Neural progenitor cell (in vitro differentiated cells): ENCODE measurements at places on chromosomes 1 and 21. TPM values are rescaled to one million over a fixed set of nuclear protein-coding genes. Genes with fewer than 3 reads are reported as not detected.
A peak's percentile ranks its signal among the peaks of the same experiment; 100 is the strongest.

DNA sequence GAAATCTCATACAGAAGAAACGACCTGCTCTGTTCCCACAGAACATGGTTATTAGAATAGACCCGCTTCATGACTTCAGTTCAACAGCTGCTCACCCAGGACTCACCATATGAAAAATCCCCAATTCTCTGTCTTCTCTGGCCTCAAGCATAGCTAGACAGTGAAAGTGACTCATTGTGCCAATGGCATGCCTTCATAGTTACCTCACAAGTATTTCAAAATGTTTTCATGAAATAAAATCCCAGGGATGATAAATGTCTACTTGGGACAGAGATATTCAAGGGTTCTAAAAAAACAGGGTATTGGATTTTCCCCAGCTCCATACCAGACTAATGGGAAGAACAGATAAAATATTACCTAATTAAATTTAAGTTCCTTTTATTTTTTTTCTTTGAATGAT is 82.3 kb downstream of the NOTCH2 start:
- DNase-seq: no peak

- DNase-seq: no peak
Observed at GRCh38 chr1:74654708-74655107, 18.9 kb downstream of the ERICH3 start.

The CHI3L2 gene
- not detected in 2 replicates for total RNA-seq

- no peak for DNase-seq
Observed at GRCh38 chr1:53598966-53599365, 139.8 kb downstream of the DMRTB1 start.

DNA sequence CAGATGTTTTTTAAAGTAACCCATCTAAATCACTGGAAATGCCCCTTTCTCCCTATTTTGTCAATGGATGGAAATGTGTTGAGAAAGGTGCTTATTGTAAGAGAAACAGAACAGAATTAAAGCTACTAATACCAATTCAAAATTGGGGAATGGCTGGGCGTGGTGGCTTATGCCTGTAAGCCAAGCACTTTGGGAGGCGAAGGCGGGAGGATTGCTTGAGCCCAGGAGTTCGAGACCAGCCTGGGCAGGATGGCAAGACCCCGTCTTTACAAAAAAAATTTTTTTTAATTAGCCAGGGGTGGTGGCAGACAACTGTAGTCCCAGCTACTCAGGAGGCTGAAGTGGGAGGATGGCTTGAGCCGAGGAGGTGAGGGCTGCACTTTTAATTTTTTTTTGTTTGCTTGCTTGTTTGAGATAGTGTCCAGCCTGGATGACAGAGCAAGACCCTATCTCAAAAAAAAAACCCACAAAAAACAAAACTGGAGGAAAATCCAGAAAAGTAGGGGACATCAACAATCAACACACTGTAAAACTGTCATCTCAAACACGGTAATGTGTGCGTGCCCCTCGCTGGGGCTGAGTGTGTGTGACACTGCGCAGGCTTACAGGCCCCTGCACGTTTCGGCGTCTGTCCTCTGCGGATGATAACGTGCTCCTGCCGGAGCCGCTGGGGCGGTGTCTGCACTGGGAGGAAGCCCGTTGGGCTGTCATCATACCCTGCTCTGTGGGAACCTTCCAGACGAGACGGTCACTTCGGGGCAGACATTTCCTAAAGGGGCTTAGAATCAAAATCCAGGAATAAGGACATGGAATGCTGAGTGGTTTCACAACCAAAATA is 11.6 kb upstream of the POFUT2 start:
- no peak for DNase-seq

DNA sequence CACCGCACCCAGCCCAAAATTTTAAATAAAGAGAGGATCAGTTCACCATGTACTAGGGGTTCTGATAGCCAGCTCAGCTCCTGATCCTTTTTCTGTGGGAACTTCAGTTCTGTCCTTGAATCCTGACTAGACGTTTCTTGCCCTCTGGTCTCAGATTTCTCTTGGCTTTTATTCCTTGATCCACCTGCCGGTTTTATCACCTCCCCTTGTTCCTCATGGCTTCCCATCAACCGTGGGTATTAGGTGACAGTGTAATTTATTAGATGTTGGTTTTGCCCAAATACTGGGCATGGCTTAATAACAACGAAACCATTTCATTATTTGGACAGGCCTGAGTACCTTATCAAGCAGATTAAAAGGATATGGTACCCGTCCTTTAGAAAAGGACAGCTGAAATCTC is 22.5 kb downstream of the SLC45A1 start:
- DNase-seq: no peak

DNA sequence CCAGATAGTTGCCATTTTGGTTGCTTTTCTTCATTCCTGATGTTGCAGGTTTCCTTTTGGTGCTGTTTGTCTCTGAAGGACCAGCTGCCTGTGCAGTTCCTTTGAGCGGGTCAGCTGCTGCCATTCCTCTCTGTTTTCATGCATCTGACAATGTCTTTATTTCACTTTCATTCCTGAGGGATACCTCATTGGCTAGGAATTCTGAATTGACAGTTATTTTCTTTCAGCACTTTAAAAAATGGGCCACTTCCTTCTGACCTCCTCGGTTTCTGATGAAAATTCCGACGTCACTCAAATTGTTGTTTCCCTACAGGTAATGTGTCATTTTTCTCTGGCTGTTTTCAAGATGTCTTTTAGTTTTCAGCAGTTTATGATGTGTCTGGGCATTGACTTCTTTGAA is 24.8 kb downstream of the CCSAP start:
- no peak for DNase-seq

- no peak for DNase-seq
Observed at GRCh38 chr1:206135248-206135647, 18.1 kb upstream of the AVPR1B start.

The ZNF593OS gene
- total RNA-seq: 0.67 and 2.1 TPM in 2 replicates

- no peak for DNase-seq
Observed at GRCh38 chr1:94971491-94971924, 44.6 kb upstream of the CNN3 start.

GRCh38 chr1:61387829-61388228 is 305.5 kb downstream of the NFIA start:
- no peak for DNase-seq

GRCh38 chr1:62295921-62296491 is 23.2 kb downstream of the KANK4 start:
- peak; percentile 38 for DNase-seq

GRCh38 chr1:36088265-36088576 is 471 bp upstream of the ADPRS start:
- no peak for DNase-seq

DNA sequence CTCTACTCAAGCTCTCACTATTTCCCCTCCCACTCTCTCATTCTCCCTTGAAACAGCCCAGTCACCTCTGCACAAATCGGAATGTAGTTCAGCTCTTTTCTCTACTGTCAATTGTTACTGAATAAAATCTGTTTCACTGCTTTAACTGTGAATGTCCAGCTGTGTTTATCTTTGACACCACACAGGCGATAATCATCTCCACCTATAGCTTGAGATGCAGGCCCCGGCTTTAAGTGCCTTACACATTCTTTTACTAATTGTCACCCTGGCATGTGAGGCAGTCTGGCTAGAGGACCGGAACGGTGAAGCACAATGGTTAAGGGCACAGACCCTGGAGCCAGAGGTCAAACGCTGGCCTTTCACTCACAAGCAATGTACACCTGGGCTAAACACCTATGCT is 122.8 kb upstream of the C8B start:
- DNase-seq: peak; percentile 39

- no peak for DNase-seq
Observed at GRCh38 chr21:41958886-41959563, 5.2 kb upstream of the C2CD2 start.

The RBBP4 gene
- 440 and 474 TPM in 2 replicates for total RNA-seq

- DNase-seq: no peak
Observed at GRCh38 chr1:161956097-161956496, 67.6 kb downstream of the OLFML2B start.

GRCh38 chr1:11854519-11854918 is 4.2 kb downstream of the NPPB start:
- DNase-seq: no peak

DNA sequence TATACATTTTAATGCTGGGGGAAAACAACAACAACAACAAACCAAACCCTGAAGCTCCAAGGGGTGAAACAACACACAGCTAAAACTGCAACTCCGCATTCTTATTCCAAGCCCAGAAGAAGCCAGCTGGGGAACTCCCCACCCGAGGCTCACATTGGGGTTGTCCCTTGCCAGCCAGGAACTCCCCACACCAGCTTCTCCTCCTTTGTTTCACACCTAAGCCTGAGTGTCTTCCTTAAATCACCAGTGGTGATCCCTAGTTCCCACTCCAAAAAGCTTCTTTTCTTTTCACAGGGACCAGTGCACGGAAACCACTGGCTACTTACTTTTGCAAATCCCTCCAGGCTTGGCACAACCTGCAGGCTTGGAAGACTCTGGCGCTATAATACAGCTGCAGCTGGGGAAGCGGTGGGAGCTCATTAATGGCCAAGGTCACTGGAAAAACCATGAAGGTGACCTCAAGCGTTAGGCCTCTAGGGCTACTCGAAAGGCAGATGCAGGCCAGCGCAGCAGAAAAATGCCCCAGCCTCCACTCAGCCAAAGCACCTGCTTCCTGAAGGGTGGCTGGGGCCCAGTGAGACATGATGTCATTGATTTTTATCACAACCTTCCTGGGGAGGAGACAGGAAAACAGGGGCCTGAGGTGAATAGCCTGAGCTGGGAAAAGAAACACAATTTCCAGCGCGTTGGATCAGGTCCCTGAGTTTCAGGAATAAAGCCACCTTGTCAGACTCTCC is 40.1 kb downstream of the TLR5 start:
- no peak for DNase-seq

GRCh38 chr21:38830671-38831525 is 25.2 kb downstream of the ETS2 start:
- DNase-seq: no peak

The C1orf185 gene
- not detected in 2 replicates for total RNA-seq

GRCh38 chr1:179043907-179044306 is 18.2 kb downstream of the FAM20B start:
- no peak for DNase-seq

DNA sequence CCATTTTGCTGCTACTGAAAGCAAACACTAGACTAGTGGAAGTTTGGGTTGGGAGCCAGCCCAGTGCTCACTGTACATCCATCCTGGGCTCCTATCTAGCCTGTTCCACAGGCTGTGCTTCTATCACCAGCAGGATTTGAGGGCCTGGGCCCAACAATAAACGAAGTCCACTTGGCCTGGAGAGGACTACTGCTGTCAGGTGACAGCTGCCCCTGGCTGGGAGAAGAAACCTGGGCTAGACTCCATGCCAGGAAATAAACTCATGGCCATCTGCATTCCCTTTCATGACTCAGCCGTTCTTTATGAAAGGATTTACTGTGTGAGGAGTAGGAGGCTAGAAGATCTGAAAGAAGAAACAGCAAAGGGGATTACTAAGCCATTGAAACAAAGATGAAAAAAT is 35.5 kb downstream of the COLGALT2 start:
- peak; percentile 63 for DNase-seq

GRCh38 chr1:227776331-227776771 is 39.1 kb upstream of the PRSS38 start:
- no peak for DNase-seq

DNA sequence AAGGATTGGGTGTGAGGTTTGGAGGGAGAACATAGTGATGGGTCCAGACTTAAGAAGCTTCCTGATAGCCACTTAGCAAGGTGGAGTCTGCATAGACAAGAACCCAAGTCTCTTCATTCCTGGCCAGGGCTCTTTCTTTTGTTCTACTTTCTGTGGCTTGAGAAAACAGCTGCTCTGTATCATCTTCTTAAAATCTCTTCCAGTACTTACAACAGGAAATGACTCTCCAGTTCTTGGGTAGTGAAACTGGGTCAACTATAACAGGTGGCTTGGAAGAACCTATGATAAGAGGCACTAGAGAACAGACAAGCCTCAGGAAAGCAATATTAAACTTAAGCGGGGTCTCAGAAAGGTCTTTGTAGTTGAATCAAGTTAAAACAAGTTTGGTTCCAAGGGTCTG is 148.1 kb upstream of the USP24 start:
- no peak for DNase-seq

- no peak for DNase-seq
Observed at GRCh38 chr1:156118177-156118868, 3.8 kb downstream of the LMNA start.

The ADCY10 gene
- total RNA-seq: not detected in 2 replicates

The F5 gene
- not detected in 2 replicates for total RNA-seq

The REN gene
- not detected in 2 replicates for total RNA-seq

GRCh38 chr1:106926803-106927582 is 129.5 kb upstream of the PRMT6 start:
- no peak for DNase-seq

DNA sequence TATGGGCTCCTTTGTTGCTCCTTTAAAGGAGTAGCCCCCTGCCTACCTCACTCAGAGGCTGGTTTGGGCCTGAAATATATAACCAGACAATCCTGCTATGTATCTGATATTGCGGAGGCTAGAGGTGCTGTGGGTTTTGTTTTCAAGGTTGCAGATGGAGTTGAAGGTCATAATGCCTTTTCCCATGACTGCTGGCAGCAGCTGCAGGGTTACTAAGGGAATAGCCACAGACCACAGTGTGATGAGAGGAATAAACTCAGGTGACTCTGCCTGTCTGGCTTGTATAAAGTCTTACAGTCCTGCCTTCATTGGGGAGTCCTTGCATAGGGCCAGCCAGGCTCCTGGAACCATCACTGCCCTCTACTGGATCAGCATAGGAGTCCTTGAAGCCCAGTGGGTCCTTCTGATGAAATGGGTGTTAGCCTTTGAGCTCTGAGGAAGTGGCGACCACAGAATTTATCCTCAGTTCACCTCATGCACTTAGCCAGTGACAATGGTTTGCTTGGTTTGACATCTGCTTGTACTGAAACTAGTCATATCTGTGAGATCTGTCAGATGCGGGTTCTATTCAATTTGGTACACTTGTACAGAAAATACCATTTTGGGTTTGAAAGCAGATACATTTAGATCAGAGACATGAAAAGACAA is 174.4 kb upstream of the HMCN1 start:
- peak; percentile 60 for DNase-seq

- no peak for DNase-seq
Observed at GRCh38 chr21:16678429-16679160, 834.2 kb upstream of the CXADR start.

The DEPDC1 gene
- total RNA-seq: 83.8 and 144 TPM in 2 replicates

- DNase-seq: no peak
Observed at GRCh38 chr21:44694776-44695175, 2.2 kb upstream of the KRTAP10-12 start.

- DNase-seq: no peak
Observed at GRCh38 chr1:15628003-15628402, 10.7 kb downstream of the DDI2 start.

DNA sequence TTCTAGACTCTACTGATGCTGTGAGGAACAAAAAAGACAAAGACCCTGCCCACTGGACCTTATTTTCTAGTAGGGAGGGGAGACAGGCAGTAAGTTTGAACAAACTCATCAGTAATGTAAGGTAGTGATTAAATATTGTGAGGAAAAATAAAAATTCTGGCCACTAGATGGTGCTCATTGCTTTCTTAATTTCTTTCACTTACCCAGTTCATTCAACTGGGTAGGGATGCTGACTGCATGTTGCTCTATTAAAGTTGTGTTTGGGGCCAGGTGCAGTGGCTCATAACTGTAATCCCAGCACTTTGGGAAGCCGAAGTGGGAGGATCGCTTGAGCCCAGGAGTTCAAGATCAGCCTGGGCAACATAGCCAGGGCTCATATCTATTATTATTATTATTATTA is 6.3 kb upstream of the KYAT3 start:
- DNase-seq: peak; percentile 71

The KCNA3 gene
- 0.62 and 0.69 TPM in 2 replicates for total RNA-seq
